NK-92 treated with Interleukin-12 subunit alpha and Interleukin-12 subunit beta, amount 100 ng/mL, for 24 hours (cell line): ENCODE measurements at places on chromosomes 11 and 22.
A peak's percentile ranks its signal among the peaks of the same experiment; 100 is the strongest.

- no peak for DNase-seq
Measured at GRCh38 chr22:39598017-39598965, 27.7 kb downstream of the CACNA1I start.

GRCh38 chr11:116697011-116697410 is 75.8 kb downstream of the BUD13 start:
- DNase-seq, result no peak

GRCh38 chr22:20249797-20250354 is 18.2 kb downstream of the RTN4R start:
- no peak for DNase-seq

DNA sequence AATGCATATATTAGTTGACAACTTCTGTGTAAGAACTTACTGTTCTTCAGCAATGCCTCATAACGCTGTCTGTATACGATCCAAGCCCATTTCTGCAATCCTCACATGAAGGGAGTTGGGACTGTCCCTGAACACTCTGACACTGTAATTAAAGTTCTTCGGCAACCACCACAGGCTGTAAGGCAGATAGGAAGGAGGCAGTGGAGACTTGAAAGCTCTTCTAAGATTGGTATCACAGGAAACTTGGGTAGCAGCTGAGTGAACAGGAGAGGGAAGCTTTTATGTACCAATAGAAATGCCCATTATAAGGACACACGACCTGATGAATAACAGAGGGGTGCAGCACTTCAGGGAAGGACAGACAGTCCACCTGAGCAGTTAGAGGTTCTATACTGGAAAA is 12.0 kb upstream of the GAB2 start:
- DNase-seq, result no peak

GRCh38 chr11:88521399-88521798 is 183.9 kb upstream of the CTSC start:
- DNase-seq, result no peak

DNA sequence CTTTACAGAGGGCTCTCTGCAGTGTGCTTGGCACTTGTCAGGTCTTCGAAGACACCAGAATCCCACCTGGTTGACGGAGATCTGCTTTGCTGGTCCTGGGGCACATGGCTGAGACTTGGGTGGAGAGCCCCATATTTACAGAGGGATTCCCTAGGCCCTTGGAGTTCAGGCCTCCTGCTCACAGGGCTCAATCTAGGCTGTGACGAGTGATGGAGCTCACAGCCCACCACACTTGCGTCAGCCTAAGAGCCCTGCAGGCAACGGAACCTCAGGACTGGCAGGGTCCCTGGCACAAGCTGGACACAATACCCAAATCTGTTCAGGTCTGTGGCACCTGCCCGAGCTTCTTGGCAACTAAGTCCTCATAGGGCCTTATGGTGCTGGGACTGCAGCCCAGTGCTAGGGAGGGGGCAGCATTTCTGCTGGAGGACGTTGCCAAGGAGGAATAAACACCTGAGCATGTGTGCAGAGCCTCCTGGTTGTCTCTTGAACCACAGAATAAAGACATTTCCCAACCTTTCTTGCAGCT is 59.1 kb downstream of the KCNC1 start:
- no peak for DNase-seq

- DNase-seq, result peak; percentile 97
Measured at GRCh38 chr22:50469377-50470305, 5.2 kb downstream of the SBF1 start.

DNA sequence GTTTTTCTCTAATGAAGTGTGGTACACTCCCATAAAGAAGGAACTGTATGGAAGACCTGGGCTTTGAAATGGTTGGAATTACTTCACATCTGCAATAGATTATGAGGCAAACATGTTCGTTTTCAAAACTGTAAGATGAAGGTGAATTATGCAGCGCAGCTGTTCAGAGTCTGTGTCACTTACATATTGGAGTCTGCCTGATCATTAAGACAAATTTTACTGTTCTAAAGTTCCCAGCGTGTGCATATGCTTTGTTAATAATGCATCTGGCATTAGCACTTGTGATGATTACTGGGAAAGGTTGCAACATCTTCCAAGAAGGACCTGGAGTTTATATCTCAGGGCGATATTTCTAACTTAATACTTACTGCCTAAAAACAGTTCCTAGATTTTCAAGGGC is 255.2 kb upstream of the ZC3H12C start:
- no peak for DNase-seq

- no peak for DNase-seq
Measured at GRCh38 chr11:118544010-118544646, 13.1 kb downstream of the TMEM25 start.

DNA sequence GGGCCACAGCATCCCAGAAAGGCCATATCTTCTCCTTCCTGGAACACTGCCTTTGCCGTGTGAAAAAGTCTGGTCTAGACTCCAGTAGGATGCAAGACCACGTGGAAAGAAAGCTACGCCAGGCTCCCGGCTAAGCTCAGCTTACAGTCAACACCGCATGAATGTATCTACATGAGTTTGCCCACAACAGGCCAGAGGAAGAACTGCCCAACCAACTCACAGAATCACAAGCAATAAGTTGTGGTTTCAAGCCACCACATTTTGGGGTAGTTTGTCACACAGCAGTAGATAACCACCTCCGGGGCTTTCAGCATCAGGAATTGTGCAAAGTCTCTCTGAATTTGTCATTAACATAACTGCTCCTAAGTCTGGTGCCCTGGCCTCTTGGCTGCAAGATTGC is 27.3 kb downstream of the HSPA8 start:
- DNase-seq, result peak; percentile 17

DNA sequence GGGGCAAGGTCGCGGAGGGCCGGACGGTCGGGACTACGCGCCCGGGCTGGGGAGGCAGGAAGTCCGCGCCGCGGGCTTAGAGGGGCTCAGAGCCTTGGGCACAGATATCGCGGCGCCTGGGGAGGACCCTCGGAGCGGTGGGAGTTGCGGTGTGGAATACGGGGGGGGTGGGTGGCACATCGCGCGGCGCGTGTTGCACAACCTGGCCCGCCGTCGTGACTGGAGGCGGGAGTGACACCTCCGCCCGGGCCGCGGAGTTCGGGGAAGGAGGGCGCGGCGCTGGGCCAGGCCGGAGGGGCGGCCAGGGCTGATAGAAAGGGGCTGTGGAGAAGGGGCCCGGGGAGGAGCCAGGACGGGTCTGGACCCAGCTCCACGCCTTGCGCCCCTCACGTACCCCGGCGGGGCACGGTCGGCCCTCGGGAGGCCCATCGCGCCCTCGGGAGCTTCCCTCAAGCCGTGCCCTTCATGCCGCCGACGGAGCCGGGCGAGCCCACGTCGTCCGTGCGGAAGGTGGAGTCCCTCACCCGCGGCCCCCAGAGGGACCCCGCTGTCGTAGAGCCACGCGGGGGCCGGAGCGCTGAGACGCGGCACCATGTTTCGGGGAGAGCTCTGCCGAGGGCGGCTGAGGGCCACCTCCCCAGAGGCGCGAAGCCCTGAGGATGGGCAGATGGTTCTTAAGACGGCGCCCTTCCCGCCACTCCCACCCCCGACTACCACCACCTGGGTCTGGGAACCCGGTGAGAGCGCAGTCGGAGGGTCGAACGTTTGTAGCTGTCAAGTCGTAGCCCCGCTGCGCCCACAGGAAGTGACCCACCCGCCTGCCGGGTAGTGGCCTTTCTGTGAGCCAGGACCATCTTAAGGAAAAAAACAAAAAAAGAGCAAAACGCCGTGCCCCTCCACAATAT is 729 bp downstream of the IL17RA start:
- DNase-seq, result no peak

- no peak for DNase-seq
Measured at GRCh38 chr11:3095712-3096361, 38.6 kb upstream of the CARS1 start.

DNA sequence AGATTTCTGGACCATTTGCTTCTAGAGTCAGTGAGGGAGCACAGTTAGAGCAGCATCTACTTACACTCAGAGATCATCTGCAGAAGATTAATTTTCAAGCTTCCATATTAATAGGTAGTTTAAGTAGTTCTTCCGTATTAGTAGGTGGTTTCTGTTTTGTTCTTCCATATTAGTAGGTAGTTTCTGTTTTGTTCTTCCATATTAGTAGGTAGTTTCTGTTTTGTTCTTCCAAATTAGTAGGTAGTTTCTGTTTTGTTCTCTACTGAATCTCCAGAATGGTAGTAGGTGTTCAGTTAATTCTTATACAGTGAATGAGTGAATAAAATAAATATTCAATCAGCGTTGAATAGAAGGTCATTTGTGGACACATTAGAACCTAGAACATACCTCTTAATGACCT is 175.7 kb downstream of the TMEM135 start:
- DNase-seq, result no peak

DNA sequence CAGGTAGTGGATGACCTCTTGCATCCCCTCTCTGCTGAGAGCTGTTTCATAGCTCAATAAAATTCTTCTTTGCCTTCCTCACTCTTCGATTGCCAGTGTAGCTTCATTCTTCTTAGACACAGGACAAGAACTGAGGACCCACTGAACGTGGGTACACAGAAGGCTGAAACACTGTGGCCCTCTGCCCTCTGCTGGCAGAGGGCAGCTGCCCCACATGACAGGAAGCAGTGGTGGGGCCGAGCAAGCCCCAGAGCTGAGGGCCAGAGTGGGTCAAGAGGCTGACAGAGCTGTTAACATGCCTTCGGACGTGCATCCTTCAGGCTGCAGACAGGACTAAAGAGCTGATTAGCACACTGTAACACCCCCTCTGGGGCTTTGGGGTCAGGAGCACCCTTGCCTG is 15.6 kb downstream of the SMC1B start:
- no peak for DNase-seq

GRCh38 chr22:38074181-38075104 is 9.5 kb downstream of the SLC16A8 start:
- DNase-seq, result no peak

- no peak for DNase-seq
Measured at GRCh38 chr22:49693416-49693815, 134.3 kb downstream of the BRD1 start.

GRCh38 chr11:106390078-106390477 is 312.6 kb downstream of the AASDHPPT start:
- DNase-seq, result no peak

DNA sequence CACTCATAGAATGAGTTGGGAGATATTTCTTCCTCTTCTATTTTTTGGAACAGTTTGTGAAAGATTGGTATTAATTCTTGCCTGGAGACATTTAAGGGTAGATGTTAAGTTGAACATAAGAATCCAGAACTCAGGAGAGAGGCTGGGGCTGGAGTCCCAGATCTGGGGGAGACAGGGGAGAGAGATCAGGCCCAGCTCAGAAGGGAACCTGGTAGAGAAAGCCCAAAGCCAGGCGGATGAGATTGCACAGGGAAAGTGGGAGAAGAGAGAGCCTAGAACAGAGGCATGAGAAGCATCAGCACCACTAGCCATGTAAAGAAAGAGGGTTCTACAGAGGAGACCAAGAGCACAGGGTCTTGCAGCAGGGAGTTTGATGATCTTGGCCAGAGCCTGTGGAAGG is 13.0 kb upstream of the GNAZ start:
- no peak for DNase-seq

DNA sequence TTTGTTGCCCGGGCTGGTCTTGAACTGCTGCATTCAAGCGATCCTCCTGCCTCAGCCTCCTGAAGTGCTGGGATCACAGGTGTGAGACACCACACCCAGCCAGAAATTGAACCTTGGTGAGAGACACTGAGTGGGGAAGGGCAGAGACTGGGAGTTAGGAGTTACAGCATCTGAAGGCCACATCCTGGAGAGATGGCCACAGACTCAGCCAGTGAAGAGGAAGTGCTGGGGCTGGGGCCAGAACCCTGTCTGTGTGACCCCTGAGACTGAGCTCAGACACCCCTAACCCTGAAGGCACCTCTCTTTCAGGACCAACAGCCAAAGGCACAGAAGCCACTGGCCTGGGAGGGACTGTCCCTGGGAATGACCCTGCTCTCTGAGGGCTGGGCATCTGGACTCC is 33.8 kb downstream of the TXN2 start:
- no peak for DNase-seq

- DNase-seq, result no peak
Measured at GRCh38 chr11:86191874-86192273, 52.7 kb upstream of the EED start.

GRCh38 chr22:42436404-42436803 is 4.2 kb upstream of the NFAM1 start:
- no peak for DNase-seq

- no peak for DNase-seq
Measured at GRCh38 chr22:45575607-45576272, 73.1 kb downstream of the FBLN1 start.

- no peak for DNase-seq
Measured at GRCh38 chr11:63445720-63446119, 45.2 kb downstream of the PLAAT5 start.

- no peak for DNase-seq
Measured at GRCh38 chr11:10674911-10675440, 18.6 kb downstream of the IRAG1 start.

DNA sequence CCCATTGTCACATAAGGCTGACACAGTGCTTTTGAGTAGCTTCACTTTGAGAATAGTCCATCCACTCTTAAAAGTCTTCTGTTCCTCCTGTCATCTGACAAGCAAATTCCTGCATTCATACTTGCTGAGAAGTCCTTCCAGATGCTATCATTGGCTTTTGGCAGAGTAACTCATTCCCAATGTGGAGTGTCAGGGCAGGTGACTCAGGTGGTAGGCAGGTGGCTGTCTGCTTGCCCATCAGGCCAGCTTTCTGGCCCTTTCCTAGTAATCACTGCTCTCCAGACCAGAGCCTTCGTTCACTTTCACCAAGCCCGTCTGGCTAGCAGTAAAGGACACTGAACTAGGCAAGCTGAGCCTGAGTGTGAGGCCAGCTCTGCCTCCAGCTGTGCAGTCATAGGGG is 162.5 kb upstream of the CCDC90B start:
- no peak for DNase-seq

DNA sequence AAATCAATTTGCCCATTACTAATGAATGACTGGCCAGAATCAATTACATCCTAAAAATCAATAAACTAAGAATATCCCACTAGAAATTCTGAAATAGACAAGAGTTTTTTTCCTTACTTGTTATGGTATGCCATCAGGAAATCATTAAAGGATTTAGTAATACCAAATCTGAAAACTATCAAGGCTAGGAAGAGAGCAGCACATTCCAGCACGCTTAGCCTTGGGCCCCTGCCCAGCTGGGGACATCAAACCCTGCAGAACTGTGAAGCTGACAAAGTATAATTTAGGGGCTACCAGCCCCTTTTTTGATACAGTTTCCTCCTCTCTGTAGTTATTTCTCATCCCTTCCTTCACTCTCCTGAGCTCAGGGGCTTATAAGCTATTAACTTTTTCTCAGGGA is 247.8 kb upstream of the ZC3H12C start:
- DNase-seq, result no peak

- no peak for DNase-seq
Measured at GRCh38 chr11:117931331-117931950, 2.2 kb upstream of the TMPRSS13 start.

DNA sequence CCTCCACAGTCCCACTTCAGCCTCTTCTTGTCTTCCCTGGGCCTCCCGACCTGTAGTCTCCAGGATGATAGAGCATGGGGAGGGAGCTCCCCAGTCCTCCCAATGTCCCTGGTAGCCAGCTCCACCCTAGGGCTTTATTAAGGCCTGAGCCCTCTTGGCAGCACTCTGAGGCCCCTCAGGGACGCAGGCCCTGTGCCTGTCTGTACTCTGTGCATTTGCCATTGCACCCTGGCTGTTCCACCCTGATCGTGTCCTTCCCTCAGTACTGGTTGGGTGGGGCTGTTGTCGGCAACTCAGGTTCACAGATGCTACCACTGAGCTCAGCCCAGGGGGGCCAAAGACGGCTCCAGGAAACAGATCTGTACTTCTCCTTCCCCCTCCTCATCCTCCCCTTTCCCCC is 7.2 kb downstream of the SSTR3 start:
- no peak for DNase-seq

GRCh38 chr22:36713436-36713835 is 9.9 kb upstream of the CACNG2 start:
- no peak for DNase-seq
